Endothelial cell (in vitro differentiated cells): ENCODE measurements at places on chromosomes 13 and 19. TPM values are rescaled to one million over a fixed set of nuclear protein-coding genes. Genes with fewer than 3 reads are reported as not detected.

Gene ZNF813
- total RNA-seq = 29.9 TPM

Gene ZNF486
- 11.5 TPM for total RNA-seq

Gene RNF113B
- not detected for total RNA-seq

DNA sequence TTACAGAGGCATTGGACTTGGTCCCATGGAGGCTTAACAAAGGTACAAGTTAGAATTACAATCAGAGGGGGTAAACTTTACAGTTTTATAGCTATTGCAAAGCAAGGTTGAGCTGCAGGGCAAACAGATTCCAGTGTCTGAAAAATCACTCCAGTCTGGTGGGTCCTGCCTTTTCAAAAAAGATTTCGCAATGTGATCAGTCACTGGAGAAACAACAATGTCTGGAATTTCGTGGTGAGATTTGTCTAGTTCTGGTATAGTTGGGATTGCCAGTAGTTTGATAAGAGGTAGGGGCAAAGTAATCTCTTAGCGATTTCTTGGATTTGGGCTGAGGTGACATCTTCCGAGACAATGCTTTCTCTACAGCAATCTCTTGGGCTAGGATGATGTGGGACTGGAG is 1198.2 kb upstream of the PCDH9 start:
- H3K4me3 ChIP-seq = no peak overlapping the region
- H3K27ac ChIP-seq = no peak overlapping the region
- H3K4me1 ChIP-seq = no peaks in the 10 kb centered on the region
- H3K36me3 ChIP-seq = no peaks in the 10 kb centered on the region
- H3K27me3 ChIP-seq = peaks cover 2% of the 10 kb centered on the region

DNA sequence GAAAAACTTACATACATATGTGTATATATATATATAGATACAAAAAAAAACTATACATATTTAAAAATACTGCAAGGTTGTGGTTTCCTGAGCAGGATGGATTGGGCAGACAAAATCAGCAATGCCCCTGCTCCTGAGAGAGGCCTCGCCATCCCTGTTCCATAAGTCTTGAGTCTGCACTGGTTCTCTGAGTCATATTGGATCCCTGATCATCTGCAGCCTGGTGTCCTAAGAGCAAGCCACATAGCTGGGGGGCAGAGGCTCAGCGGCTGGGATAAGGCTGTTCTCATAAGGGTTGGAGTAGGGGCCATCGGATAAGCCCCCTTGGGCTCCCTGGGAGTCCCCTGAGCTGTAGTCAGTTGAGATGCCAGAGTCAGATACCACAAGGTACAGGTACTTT is 3.3 kb downstream of the SWSAP1 start:
- peaks cover 10% of the 10 kb centered on the region for H3K36me3 ChIP-seq
- DNase-seq = no peak
- peaks cover 26% of the 10 kb centered on the region for H3K4me1 ChIP-seq
- H3K27ac ChIP-seq = no peak overlapping the region
- H3K27me3 ChIP-seq = peaks cover 15% of the 10 kb centered on the region
- H3K4me3 ChIP-seq = no peak overlapping the region

GRCh38 chr13:42973581-42973980 is 18.5 kb downstream of the EPSTI1 start:
- no peak for DNase-seq
- H3K4me1 ChIP-seq = peaks cover 3% of the 10 kb centered on the region
- H3K27me3 ChIP-seq = no peaks in the 10 kb centered on the region
- H3K27ac ChIP-seq = no peak overlapping the region

GRCh38 chr13:30382836-30383525 is 39.3 kb upstream of the UBE2L5 start:
- H3K36me3 ChIP-seq = no peaks in the 10 kb centered on the region
- peaks cover under 1% of the 10 kb centered on the region for H3K4me1 ChIP-seq
- H3K4me3 ChIP-seq = no peak overlapping the region
- no peak for DNase-seq
- no peak overlapping the region for H3K27ac ChIP-seq
